ENCODE measurements at places on chromosomes 11 and 22.

DNA sequence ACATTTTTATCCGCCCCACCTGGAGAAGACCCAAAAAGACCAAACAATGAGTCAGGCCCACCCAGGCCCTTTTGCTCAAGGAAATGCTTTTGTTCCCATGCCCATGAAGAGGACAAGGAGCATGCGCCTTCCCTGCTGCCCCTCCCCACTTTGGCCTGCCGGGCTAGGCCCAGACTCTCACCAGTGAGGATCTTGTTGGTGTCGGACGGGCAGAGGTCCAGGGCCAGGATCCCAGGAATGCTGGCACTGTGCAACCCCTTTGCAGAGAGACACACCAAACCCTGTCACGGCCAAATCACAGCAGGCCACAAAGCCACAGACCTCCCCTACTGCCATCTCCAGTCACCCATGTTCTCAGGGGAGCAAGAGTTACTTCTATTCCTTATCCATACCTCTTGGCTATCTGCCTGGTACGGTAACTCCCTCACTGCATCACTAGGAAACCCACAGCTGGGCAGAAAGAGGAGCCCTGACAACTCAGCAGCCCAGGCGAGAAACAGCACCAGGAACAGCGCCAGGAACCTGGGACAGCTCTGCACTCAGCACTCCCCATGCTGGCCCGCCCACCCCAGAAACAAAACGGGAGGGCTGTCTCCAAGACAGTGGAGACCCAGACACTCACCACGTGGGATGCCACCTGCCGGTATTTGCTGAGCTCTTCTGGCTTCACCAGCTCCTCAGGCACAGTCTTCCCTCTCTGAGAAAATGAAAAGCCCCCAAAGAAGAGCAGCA lies 5.5 kb downstream of the PRPF19 start:
- no peak for DNase-seq

- no peak for DNase-seq
These were observed 234 bp downstream of the SESN3 start for GRCh38 chr11:95230810-95231126.

DNA sequence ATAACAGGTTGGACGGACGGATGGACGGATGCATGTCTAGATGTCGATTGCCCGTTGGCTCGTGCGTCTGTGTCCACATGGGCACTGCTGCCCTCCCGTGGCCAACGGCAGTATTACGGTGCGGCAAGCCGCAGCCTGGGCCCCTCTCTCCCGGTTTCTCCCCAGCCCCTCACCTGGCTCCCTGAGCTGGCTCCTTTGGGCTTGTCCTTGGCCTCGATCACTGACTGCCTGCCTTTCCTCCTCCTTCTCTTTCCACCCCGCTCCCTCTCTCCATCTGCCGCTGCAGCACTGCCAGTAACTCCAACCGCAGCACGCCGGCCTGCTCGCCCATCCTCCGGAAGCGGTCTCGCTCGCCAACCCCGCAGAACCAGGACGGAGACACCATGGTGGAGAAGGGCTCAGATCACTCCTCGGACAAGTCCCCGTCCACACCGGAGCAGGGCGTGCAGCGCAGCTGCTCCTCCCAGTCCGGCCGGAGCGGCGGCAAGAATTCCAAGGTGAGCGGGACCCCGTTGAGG lies 77.3 kb downstream of the SCN3B start:
- DNase-seq = peak; percentile 71

DNA sequence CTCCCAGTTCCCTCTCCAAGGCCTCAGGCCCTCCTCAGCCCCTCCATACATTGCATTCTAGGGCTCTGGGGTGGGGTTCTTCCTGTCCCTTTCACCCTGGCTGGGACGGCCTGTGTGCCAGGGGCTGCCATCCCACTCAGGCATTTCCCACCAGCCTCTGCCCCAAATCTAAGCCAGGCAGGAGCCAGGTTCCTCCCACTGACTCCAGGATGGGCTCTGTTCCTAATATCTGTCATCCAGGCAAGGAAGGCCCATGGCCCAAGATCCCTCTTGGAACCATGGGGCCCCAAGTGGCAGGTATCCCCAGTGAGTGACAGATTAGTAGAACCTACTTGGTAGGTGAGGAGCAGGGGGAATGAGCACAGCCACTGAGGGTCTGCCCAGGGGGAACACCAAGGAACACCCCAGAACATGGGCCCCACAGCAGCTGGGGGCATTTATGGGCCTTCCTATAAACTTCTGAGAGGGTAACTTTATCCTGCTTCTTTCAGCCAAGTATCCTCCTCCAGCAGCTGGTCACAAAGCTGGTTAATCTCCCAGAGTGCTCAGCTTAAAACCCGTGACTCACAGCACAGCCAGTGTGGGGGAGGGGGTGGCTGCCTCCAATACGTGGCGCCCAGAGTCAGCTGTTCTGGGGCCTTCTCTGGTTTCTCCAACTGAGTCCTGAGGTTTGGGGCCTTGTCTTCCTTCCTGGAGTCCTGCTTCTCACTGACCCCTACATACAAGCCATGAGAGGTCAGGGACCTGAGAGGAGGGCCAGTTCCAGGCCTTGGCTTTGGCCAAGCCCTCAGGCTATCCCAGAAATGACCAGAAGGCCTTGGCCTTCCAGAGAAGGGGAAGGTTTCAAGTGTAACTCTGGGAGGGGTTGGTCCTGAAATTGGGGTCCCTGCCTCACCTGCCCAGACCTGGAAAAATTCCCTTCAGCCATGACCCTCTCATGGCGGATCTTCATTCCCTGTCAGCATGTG lies 19.9 kb upstream of the MYOD1 start:
- DNase-seq = no peak

DNA sequence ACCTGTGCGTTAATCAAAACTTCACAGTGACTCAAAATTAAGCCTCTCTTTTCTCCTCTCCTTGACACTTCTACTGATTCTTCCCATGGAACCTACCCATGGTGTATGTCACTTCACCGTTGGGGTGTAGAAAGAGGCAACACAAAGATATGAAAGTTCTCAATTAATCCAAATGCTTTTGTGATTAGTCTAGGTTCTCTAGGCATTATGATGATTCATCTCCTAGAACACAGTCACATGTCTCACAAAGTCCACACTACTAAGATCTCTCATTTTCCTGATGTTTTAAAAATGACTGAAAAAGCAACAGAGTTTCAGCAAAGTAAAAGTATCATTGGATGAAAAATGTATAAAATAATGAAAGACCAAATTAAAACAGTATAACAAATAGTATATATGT lies 13.7 kb upstream of the SCGB2A2 start:
- no peak for DNase-seq
